Activated T-cell treated with anti-CD3 and anti-CD28 coated beads, Interleukin-2, amount 50 U/mL, for 72 hours (primary cell): ENCODE measurements at places on chromosomes 3 and 15.
A peak's percentile ranks its signal among the peaks of the same experiment; 100 is the strongest.

DNA sequence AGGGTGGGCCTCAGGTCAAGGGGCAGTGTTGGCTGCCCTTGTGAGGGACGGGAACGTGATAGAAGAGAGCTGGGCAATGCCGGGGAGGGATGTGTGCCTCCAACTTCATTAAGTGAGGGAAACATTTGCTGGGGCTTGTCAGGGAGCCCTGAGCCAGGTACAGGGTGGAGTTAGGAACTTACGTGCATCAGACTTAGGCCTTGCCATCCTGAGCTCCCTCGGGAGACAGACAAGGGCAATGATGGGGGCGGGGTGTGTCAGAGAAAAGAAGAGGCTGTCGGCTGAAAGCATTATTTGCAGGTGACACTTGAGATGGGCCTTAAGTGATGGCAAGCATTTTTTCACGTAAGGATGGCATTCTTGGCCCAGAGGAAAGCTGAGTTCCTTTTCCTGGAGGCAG is 1.6 kb downstream of the FAM131A start:
- no peak for DNase-seq

GRCh38 chr3:194756460-194756779 is 70.7 kb downstream of the FAM43A start:
- no peak for DNase-seq

DNA sequence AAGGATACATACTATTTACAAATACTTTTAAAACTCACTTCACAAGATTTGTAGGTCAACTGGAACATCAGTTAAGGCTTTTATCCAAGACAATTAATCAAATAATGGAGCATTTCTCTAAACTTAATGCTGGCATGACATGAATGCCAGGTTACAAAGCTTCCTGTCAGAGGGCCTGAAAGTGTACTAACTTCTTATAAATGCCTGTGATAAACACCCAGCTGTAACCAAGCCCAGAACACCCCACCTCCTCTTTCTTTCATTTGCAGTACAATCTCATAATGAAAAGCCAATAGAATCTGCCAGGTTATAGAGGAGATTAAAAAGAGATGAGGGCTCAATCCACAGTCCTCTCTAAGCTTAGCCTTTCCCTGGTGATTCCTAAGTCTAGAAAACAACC is 214.4 kb downstream of the OSBPL10 start:
- no peak for DNase-seq

DNA sequence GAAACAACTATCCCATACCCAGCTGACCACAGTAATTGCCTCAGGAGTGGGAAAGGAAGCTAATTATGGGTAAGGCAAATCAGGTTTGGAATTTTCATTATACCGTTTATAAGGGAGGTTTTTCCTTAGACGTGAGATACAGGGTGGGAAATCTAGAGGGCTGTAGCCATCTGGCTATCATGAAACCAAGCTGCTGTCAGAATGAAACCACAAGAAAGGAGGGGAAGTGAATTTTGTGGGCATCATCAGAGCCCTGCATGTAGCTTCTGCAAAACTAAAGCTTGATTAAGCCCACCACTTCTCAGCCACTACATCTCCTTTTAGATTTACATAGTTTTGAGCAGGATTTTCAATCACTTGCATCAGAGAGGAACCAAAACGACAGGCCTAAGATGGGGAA is 893.5 kb downstream of the TUSC7 start:
- no peak for DNase-seq

- no peak for DNase-seq
These were observed 1.8 kb downstream of the GRK7 start for GRCh38 chr3:141764986-141765385.

- DNase-seq, result peak; percentile 1
These were observed 28.7 kb upstream of the PLOD2 start for GRCh38 chr3:146189519-146190173.

GRCh38 chr3:60855250-60855649 is 396.0 kb downstream of the FHIT start:
- DNase-seq, result no peak

GRCh38 chr3:98521897-98522543 is 682 bp downstream of the CLDND1 start:
- DNase-seq, result peak; percentile 74

DNA sequence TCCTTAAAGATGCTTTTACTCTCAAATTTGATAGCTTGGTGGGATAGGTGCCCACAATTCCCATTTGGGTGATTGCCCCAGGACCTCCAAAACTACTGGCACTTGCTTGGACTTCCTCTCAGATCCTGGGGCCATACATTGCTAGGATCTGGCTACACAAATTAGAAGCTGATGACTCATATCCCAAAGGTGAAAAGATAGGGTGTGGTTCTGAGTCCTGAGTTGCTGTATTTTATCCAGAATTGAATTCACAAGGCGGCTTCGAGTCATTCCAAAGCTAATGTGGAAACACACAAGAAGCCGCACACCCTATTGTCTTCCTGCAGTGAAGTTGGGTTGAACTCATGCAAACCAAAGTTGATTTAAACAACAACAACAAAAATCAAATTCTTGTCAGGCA is 53.4 kb downstream of the DUT start:
- no peak for DNase-seq

- no peak for DNase-seq
These were observed 36.9 kb upstream of the PIAS1 start for GRCh38 chr15:68017201-68017600.

- DNase-seq, result no peak
These were observed 163.6 kb downstream of the CTNNB1 start for GRCh38 chr3:41362638-41363559.

- DNase-seq, result no peak
These were observed 4.4 kb downstream of the A4GNT start for GRCh38 chr3:138127636-138128365.

DNA sequence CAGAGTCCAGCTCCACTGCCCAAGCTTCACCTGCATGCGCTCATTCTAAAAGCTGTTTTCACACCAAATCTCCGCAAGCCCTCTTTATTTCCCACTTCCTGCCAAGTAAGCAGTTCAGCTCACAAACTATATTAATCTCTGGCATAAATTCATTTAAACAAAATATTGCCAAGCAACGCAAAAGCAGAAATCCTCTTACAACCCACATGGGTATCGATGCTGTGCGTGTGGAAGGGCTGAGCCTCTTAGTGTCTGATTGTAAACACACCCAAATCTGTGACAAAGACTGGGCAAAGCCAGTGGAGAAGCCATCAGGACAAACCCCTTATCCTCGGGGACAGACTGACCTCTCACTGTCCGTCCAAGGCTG is 124.3 kb upstream of the ATP2B2 start:
- no peak for DNase-seq

DNA sequence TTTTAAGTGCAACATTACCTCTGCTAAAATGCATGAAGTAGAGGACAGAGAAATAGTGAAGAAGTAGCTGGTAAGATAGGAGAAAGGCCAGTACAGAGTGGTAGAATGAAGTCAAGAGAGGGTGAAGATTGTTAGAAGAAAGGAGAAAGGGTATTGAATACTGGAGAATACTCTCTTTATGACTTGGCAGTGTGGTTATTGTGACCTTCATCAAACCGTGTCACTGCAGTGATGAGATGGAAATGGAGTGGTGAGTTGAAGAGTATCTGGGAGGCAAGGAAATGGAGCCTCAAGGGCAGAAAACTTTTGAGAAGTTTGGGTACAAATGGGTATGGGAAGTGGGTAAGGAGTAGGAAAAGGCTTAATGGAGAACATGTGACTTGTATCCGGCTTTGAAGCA is 24.7 kb downstream of the MINDY2 start:
- DNase-seq, result no peak

DNA sequence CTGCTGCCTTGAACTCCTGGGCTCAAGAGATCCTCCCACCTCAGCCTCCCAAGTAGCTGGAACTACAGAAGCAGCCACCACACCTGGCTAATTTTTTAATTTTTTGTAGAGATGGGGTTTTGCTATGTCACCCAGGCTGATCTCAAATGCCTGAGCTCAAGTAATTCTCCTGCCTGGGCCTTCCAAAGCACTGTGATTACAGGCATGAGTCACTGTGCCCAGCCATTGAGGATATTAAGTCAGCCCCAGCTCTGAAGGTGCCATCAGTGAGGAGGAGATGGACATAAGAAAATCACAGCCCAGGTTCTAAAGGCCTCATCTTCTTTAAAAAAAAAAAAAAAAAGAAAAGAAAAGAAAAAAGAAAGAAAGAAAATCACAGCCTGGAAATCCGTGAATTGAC is 26.6 kb upstream of the PSTPIP1 start:
- no peak for DNase-seq

DNA sequence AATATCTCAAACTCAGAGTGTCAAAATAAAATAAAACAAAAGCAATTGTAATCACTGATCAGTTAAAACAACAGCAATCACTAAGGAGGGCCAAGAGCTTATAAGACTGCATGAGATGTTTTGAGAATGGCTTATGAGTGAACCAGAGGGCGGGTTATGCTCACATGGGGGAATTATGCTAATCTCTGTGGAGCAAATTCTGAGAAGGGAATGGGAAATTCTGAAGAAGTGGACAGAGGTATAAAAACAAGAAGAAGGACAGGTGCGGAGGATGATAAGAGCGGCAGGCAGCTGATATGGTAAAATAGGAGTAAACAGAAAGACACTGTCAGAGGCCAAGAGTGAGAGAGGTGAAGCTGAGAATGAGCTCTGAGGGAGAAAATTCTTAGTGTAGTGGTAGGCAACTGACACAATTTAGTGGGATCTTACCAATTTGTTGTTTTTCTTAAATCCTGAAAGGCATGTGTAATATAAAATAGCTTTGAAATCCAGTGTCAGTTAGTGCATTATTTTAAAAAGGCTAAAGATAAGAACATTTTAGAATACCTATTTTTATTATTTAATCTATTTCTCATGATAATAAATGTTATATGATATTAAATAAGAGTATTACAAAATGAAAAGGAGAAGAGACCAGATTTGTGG is 133.8 kb downstream of the SPATA16 start:
- no peak for DNase-seq

DNA sequence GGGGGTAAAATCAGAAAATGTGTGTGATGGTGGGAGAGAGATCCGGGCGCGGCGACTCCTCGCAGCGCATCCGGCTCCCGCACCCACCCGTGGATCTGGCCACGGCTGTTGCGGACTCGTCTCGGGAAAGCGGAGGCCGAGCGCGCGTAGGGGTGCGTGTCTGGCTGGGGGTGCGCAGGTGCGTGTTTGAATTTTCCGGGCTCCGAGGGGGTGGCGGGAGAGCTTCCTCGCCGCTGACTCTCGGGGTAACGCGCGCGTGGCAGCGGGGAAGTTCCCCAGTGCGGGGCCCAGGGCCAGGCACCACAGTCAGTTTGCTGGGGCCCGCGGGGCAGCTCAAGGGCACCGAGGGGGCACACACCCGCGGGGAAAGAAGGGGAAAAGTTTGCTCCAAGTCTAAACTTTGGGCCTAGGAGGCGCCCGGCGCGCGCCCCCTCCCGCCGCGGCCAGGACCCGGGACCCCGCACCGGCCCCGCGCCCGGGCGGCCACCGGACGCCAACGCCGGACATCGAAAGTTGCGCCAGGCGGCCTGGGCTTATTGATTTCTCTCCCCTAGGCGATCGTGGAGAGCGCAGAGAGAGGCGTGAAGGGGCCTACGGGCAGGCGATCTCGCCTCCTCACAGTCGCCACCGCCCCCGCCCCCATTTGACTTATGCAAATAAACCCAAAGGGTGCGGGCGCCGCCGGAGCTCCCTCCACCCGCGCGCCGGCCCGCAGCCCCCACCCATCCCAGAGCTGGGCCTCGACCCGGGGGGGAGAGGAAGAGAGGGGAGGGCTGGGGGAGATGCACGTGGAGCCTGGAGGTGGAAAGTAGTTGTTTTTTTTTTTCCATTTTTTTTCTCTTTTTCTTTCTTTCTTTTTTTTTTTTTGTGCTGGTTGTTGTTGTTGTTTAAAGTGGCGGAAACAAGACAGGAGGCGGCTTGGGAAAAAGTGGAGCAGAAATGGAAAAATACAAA is 639 bp downstream of the FOXP1 start:
- peak; percentile 73 for DNase-seq

DNA sequence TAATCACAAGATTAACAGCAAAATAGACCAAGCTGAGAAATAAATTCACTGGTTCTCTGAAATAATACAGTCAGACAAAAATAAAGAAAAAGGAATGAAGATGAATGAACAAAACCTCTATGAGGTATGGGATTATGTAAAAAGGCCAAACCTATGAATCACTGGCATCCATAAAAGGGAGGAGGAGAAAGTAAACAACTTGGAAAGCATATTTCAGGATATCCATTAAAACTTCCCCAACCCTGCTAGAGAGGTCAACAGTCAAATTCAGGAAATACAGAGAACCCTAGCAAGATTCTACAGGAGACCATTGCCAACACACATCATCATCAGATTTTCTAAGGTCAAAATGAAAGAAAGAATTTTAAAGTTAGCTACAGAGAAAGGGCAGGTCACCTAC is 649.7 kb upstream of the CBLB start:
- DNase-seq, result no peak

GRCh38 chr3:96863129-96863740 is 48.8 kb downstream of the EPHA6 start:
- peak; percentile 4 for DNase-seq

- DNase-seq, result peak; percentile 75
These were observed 71.6 kb upstream of the RPL35A start for GRCh38 chr3:197878427-197878826.

- no peak for DNase-seq
These were observed 58.5 kb downstream of the ECT2 start for GRCh38 chr3:172808969-172809546.

DNA sequence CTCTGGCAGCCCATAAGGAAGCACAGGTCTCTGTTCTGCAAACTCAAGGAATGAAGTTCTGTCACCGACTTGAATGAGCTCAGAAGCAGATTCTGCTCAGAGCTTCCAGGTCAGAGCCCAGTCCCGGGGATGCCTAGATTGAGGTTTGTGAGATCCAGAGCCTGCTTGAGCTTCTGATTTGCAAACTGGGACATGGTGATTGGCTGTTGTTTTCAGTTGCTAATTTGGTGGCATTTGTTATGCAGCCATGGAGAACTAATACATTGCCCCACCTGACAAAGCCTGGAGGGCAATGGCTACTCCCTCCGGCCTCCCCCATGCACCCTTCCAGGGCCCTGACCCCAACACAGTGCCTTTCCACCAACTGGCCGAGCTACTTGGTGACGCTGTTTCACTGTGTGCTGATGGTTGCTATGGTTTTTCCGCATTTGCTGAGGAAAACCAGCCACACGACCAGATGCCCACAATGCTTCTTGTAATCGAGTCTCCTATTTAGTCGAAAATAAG is 379.5 kb upstream of the ATP10A start:
- DNase-seq, result no peak

GRCh38 chr3:162077108-162077507 is 580.5 kb downstream of the OTOL1 start:
- DNase-seq, result no peak

GRCh38 chr3:11154036-11154952 is at the start of gene HRH1:
Gene HRH1 (plus strand): TSS chr3:11154493. CDS start chr3:11259038, 104,545 bp downstream.
- DNase-seq, result no peak

- peak; percentile 12 for DNase-seq
These were observed 514 bp downstream of the IGF2BP2 start for GRCh38 chr3:185824051-185825005.
